Stimulated activated CD4-positive, alpha-beta T cell treated with anti-CD3 and anti-CD28 coated beads, Interleukin-1b, Interleukin-23, amount 100 ng/mL, for 24 hours (primary cell): ENCODE measurements at places on chromosomes 5 and 9.
A peak's percentile ranks its signal among the peaks of the same experiment; 100 is the strongest.

- no peak for DNase-seq
Observed at GRCh38 chr5:102107865-102108264, 188.2 kb downstream of the SLCO4C1 start.

DNA sequence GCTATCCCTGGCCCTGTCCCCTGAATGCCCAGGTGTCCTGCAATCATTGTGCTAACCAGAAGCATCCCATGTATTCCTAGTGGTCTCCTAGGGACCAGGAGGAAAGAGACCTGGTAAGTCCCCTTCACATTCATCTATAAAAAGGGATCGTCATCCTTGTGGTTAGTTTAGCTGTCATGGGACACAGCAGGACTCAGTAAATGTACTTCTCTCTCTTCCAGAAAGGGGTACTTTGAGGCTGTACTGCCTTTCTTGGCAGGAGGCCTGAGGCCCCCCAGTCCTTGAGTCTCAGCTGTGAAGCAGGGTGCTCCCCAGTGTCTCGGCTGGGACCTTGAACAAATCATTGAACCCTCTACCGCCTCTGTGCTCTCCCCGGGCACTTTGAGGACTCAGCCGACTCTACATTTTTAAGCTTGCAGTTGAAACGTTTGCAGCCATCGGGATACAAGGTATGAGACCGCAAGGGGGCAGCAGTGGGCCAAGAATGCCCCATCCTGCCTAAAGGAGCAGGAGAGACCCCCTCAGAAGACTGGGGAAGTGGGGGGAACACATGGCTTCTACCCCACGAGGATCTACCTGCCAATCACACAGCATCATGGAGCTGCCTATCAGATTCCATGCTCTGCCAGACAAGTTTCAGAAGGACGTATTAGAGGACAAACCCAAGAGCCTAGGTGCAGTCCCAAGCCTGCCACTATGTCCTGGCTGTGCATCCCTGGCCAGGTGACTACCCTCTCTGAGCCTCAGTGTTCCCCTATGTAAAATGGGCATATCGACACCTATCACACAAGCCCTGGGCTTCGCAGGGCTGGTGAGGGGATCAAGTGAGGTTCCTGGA is 2.4 kb upstream of the PHYKPL start:
- peak; percentile 62 for DNase-seq

GRCh38 chr5:38680094-38680825 is 123.8 kb upstream of the LIFR start:
- DNase-seq = no peak

DNA sequence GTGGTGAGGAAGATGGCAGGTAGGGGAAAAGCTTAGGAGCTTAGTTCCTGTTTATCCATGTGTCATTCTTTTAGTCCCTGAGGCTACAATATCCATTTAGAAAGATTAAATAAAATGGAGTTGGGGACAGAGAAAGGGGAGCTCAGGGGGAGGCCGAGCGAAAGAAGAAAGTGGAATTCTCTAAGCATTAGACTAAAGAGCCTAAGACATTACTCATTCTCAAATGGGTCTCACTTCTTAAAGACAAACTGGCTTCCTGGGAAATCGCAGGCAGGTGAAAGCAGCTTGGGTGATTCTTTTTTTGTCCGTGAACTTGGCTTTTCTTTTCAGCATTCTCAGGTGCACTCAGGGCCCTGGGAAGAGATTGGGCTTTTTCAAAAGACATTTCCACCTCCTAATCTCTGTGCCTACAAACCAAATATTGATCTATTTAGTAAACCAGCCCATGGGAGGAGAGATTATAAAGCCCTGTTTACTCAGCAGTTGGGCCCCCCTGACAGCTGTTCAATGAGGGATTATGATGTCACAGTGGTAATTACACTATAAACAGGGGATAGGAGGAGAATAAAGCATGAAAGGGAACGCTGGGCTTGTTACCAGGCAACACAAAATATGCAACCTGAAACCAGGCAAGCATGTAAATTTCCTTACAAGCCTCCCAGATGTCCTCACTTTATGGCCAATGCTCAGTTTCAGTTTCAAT is 584.0 kb downstream of the ACTL7B start:
- no peak for DNase-seq

GRCh38 chr9:79236466-79236865 is 335.3 kb upstream of the TLE4 start:
- no peak for DNase-seq

DNA sequence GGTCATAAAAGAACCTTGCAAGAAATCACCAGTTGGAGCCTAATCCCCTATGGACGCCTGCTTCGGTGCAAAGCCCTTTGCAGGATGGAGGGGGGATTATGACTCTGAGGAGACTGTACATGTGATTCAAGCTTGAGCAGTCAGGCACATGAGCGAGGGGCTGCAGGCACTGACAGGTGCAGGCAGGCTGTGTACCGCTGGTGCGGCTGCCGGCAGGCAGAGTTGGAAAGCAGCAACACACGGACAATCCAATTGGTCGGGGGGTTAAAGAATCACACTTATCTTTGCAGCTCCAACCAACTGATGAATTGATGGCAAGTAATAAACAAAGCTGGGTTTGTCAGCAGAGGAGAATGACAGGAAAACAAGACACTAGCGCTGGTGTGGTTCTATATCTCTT is 5.7 kb downstream of the WHRN start:
- DNase-seq = no peak

DNA sequence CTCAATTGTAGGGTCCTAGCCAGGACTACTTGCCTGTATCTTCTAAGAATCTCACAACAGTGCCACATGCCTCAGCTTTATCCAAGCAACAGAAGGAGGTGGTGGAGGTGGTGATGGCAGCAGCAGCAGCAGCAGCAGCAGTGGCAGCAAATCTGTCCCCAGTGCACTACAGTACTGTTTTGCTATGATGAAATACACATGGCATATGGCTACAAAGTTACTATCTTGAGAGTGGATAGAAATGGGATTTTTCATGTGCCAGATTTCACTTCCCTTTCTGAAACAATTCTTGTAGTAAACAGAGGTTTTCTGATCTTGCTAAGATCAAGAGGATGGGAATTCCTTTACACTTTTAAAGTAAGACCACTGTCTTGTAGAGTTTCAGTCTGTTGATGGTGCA is 8.1 kb upstream of the CYSTM1 start:
- DNase-seq = no peak

DNA sequence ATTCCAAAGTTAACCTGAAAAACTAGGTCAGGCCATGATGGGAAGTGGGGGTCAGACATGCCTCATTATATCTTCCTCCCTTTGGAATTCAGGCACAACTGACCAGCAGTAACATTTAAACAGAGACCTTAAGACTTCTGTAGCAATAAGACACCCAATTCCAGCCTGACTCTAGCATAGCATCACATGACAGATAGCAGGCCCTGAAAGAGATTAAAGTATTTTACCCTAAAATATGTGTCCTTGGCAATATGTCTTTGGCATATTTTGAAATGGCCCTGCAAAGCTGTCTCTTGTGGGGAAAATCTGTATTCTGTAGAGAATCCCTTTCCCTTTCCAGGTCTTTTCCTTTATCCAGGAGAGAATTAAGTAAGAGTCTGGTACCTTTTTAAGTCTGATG is 34.3 kb downstream of the S1PR3 start:
- no peak for DNase-seq

DNA sequence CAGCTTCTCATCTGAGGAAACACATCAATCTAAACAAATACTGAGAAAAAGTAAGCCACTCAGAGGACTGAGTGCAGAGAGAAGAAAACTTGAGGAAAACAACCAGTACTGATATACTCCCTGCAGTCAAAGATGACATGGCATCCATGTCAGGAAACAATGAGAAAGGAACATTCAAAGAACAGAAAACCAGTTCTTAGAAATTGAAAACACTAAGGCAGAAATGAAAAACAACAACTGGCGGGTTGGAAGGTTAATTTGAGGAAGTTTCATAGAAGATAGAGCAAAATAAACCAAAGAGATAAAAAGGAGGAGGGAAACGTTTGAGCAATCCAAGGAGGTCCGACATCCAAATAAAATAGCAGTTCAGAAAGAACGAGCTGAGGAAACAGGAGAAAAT is 475.2 kb downstream of the HINT1 start:
- DNase-seq = no peak

DNA sequence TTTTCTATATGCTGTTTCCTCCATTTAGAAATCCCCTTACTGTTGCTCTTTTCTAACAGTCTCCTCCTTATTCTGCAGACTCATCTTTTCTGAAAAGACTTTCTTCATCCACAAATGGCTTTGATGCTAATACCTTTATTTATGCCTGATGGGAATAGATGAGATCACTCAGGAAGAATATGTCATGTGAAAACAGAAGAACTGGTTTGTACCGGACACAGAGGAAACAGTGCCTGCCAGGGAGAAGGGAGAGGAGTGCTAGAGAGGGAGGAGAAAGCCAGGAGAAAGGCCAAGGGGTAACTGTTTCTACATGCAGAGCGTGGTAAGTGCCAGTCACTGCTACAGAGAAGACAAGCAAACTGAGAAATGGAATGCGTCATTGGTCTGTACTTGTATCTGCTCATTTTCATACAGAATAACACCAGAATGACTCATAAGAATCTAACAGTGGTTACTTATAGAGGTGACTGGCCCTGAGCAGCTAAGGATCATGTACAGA is 45.9 kb upstream of the PJA2 start:
- no peak for DNase-seq

DNA sequence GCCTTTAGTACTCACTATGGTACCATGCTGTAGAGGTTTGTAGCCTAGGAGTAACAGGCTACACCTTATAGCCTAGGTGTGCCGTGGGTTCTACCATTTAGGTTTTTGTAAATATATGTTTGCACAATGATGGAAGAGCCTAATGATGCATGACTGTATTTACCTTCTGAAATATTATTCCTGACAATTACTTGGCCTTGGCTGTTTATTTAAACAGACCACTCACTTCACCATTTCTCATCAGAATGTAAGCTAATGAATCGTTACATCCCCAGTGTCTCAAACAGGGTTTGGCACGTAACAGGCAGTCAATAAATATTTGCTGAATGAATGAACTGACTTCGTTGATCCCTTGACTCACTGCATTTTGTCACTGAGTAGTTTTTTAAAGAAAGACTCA is 93.1 kb downstream of the MED27 start:
- no peak for DNase-seq

DNA sequence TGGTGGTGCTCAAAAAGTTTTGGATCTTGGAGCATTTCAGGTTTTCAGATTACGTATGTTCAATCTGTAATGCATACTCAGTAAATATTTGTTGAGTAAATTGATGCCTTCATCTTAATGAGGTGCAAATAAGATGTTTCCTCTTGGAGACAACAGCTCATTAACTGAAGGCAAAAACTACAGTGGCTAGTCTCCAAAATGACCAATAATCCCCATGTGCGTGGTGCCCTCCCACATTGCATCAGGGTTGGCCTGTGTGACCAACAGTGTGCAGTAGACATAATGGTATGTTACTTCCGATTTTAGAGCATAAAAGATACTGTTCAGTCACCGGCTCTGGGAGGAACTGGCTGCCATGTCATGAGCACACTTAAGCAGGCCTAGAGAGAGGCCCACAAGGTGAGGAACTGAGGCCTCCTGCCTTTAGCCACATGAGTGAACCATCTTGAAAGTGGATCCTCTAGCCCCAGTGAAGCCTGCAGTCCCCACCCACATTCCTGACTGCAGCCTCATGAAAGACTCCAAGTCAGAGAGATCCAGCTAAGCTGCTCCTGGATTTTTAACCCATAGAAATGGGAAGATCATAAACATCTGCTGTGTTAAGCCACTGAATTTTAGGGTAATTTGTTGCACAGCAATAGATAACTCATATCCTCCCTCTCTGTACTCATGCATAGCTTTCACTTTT is 55.7 kb downstream of the LIFR start:
- no peak for DNase-seq

GRCh38 chr5:78518365-78519197 is 130.0 kb downstream of the LHFPL2 start:
- DNase-seq = no peak

DNA sequence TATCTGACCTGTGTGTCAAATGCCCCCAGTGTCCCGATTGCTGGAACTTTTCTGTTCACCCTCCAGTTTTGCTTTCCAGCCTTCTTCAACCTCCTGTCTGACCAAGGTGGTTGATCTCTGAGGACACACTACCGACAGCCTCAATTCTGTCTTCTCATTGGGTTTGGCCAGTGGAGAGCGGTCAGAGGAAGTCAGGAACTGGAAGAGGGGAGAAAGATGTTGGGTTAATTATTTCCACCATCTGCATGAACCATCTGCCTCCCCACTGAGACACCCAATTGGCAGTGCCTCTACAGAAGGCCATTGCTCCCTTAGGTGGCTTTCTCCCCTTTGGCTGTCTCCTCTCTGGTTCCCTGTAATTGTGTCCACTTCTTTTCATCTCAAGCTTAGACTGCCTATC is 154.3 kb upstream of the RAI14 start:
- DNase-seq = no peak

DNA sequence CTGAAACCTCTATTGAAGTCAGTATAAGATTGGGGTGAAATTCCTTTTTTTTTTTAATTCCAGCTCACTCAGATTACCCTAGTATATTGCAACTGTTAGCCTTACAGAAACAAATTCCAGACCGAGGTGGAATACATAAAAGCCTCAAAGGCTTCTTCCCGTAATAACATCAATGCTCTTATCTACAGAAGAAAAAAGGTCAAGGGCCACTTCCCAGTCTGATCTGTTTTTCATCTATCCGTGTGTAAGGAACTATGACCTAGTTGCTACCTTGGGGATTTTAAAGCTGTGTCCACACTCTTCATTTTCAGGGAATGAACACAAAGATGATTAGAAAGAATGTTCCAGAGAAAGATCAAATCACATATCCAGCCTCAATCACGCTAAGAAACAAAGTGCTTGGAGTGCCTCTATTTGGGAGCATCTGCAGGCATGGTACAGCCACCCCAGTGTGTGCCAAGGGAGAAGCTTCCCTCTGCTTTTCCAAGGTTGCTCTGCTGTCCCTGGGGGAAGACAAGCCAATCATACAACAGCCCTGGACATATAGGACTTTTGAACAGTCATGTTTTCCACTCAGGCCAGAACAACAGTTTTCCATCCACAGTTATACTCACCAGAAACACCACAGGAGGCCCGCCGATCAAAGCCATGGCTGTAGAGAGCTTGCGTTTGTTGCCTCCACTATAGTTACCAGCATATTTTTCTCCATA is 23.5 kb downstream of the NIPSNAP3B start:
- no peak for DNase-seq

DNA sequence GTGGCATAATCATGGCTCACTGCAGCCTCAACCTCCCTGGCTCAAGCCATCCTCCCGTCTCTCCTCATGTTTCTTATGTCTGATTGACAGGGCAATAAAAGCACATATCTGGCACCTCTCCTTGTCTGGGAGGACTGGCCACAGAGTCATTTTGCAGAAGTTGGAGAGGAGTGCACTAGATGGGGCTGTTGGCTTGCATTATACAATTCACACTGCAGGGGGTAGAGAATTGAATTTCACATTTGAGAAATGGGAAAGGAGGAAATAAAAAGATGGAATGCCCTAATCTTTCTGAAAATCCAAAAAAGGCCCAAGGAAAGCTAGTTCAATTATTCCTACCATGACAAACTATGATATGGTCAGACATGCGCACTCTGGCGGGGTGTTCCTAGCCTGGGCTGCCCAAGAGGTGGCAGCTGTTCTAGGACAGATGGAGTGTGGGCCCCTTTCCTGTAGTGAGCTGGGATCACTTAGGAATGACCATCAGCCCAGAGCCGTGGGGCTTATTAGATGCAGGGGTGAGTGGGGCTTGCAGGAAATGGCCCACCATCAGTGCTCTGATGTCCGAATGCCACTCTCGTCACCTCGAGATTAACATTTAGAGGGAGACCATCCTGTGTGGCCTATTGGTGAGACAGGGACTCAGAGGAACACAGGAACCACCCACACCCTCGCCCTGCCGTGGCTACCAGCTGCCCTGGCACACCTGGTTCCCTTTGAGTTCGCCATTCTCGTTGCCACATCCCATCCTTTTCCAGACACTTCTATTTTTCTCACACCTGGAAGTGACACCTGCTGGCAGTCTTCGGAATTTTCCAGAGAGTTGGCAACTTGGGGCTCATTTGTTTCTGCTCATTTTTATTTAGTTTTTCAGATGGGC is 21.8 kb upstream of the ANKRD18A start:
- no peak for DNase-seq
